ENCODE measurements at places on chromosomes 12 and 14. TPM values are rescaled to one million over a fixed set of nuclear protein-coding genes. Genes with fewer than 3 reads are reported as not detected.
A peak's percentile ranks its signal among the peaks of the same experiment; 100 is the strongest.

NFE2 gene
- total RNA-seq: not detected

GRCh38 chr12:85280984-85281630 is 1.1 kb downstream of the ALX1 start:
- DNase-seq: peak; percentile 60

DNA sequence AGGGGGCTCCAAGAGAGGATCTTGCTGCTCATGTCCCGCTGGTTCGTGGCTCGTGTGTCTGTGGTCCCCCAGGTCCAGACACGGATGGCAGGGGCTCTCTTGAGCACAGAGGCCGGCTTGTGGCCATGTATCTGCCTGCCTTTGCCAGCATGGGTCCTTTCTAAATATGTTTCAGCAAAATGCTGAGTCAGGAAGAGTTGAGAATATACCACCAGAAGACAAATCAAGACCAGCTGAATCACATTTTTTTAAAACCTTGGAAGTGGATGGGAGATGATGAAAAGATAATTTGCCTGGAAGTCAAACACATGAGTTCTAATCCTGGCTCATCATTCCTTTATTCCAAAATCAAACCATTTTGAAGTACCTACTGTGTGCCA is 58.0 kb downstream of the NUAK1 start:
- DNase-seq: no peak

GRCh38 chr14:53011053-53011462 is 60.2 kb upstream of the FERMT2 start:
- no peak for DNase-seq

DNA sequence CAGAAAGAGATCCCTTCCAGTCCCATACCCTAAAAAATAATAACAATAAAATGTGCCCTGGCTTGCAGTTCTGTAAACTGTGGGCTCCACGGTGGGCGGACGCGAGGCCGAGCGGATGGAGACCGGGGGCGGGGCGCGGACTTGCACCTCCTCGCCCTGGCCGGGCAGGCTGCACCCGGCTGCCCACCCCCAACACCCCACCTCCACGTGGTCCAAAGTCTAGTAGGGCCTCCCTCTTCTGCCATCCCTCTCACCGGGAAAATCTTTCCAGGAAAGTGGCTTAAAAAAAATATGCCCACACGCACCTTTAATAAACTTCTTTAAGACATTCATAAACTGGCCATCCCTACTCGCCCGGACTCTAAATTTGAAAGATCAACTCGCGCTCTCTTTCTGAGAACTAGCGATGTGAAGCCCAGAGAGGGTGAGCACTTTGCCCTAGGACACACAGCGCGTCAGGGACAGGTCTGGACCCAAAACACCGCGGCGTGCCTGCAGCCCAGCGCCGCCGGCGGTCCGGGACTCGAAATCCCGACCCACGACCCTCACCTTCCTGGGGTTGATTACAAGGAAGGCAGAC is 1.9 kb upstream of the BCL11B start:
- no peak for DNase-seq

Data from endothelial cell of umbilical vein (primary cell).